ENCODE measurements at places on chromosomes 1 and 21.

DNA sequence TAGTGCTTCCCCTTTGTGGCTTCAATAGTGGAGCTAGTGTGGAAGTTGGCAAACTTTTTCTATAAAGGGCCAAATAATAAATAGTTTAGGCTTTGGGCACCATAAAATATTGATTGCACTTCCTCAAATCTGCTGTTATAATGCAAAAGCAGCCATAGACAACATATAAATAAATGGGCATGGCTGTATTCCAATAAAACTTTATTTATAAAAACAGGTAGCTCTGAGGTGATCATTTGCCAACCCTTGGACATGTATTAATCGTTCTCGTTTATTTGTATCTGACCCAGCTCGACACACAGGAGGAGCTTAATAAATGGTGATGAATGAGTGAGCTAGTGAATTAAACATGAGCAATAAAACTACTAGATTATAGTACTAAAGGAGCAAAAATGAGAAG is 13.3 kb downstream of the KAZN start:
- no peak for DNase-seq

- DNase-seq = no peak
These were observed 26.5 kb downstream of the TMCO1 start for GRCh38 chr1:165742194-165742593.

GRCh38 chr1:41622859-41623732 is 138.6 kb upstream of the EDN2 start:
- DNase-seq = no peak

GRCh38 chr1:213779228-213779627 is 208.5 kb upstream of the PROX1 start:
- DNase-seq = no peak

DNA sequence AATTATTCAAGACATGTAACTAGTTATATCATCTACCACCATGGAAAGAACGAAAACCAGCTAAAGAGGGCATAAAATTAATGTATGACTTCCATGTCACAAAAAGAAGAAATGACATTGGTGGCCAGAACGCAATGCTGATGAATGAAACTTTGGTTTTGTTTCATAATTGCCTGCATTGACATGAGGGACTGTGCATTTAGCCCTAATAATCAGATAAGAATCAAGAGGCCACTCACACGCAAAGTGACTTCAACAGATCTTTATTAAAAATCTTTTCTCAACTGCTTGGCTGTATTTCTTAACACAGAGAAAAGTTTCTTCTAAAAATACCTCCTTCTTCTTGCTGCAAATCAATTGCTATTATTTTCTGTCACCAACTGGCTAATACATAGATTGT is 184.7 kb upstream of the RUNX1 start:
- DNase-seq = no peak
